ENCODE measurements at places on chromosomes 16 and 17.

DNA sequence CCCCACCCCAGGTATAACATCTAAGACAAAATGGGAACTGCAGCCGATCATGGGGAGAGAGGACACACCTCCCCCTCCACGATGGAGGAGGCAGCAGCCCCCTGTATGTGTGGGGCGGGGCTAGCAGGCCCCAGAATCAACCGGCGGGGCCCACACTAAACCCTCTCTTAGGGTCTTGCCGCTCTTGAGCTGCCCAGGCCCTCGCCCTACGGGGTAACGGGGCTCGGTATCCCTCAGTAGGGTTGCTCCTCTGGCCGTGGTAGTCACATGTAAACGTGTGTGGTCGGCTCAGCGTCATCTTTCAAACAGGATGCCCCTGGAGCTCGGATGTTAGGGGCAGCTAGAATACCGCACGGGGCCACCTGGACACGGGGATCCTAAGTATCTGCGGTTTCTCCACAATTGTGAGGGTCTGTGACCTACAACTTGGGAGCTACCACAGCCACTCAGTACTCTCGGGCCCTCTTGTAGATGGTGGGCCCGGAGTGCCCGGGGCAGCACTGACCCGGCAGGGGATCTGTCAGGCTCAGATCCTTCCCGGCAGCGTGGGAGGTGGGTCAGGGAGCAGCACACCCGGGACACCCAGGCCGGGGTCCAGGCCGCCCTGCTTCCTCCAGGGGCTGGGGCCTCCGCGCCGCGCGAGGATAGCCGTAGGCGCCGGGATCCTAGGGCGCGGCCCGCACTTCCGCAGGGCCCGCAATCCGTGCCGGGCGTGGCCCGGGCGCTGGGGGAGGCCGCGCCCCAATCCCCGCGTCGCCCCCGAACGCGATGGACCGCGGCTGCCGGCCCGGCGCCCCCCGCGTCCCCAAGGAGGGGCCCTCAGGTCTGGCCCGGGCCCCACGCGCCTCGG, 781 bp downstream of the ARHGDIA start:
- no peak for DNase-seq

- no peak for DNase-seq
Measured at GRCh38 chr17:66540131-66540781, 237.8 kb downstream of the PRKCA start.

DNA sequence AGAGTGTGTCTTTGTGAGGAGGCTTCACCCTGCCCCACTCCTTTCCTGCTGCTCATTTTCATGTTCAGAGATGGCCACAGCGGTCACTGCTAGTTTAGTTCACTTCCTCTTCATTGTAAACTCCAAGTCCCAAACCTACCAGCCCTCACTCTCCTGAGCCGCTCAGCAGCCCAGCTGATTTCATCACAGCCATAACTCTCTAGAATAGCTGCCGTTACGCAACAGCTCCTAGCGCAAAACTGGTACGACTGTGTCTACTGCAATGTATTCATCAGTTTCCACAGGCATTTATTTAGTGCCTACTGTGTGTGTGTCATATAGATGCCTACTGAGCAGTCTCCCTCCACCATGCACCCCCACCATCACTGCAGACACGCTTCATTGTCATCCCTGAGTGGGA, 233.5 kb upstream of the RPL38 start:
- DNase-seq = peak; percentile 96

- no peak for DNase-seq
Measured at GRCh38 chr16:10965440-10966061, 21.2 kb downstream of the CLEC16A start.

DNA sequence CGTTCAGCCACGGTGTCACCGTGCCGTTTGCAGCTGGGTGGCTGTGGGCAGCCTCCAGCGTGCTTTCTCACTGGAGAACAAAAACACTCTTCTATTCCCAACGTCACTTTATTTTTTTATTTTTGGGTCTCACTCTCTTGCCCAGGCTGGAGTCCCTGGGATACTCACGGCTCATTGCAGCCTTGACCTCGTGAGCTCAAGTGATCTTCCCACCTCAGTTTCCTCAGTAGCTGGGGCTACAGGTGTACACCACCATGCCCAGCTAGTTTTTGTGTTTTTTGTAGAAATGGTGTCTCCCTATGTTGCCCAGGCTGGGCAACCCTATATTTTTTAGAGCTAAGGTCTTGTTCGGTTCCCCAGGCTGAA, 34.4 kb upstream of the ZC3H18 start:
- DNase-seq = no peak

GRCh38 chr16:69793526-69793925, 31.4 kb downstream of the WWP2 start:
- DNase-seq = no peak

- DNase-seq = no peak
Measured at GRCh38 chr17:65553646-65554552, 7.5 kb downstream of the AXIN2 start.

- DNase-seq = no peak
Measured at GRCh38 chr16:20799599-20799998, 6.7 kb downstream of the ERI2 start.

- no peak for DNase-seq
Measured at GRCh38 chr16:75025761-75026160, 26.9 kb downstream of the ZNRF1 start.

- DNase-seq = no peak
Measured at GRCh38 chr16:85173146-85173980, 61.1 kb upstream of the CIBAR2 start.

DNA sequence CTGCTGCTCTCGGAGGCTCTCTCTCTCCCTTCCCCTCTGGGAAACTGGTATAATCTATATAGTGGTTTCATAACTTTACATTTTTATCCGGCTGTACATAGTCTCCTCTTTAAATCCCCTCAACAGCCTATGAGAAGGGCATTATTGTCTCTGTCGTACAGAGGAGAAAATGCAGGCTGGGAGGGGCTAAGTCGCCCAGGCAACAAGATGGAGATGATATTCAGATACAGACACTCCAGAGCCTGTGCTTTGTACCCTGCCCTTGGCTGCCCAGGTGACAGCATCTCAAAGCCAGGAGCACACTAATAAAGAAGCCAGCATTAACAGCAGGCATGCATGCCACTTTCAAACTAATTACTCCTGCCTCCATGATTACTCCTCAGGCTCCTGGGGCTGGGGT, 4.7 kb upstream of the EIF1 start:
- no peak for DNase-seq

GRCh38 chr17:12959441-12959840, 58.4 kb downstream of the ELAC2 start:
- no peak for DNase-seq

GRCh38 chr16:24344784-24345183, 88.6 kb downstream of the CACNG3 start:
- no peak for DNase-seq

- DNase-seq = peak; percentile 10
Measured at GRCh38 chr16:57186872-57187854, 1.0 kb downstream of the RSPRY1 start.

DNA sequence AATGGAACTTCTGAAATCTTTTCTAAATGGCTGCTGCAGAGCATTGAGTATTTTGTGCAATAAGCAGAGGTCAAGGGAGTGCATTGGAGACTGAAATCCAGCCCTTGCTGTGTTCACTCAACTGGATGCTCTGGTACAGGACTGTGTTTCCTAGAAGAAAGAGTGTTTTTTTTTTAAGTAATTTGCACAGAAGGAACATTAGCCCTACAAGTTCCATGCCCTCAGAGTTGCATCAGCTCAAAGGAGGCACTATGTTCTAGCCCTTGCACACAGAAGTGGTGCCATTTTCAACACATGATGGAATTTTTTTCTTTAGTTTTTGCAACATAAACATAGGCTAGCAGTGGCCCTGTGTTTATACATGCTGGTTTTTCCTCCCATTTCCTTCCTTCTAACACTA, 144.1 kb upstream of the HLF start:
- DNase-seq = no peak

- peak; percentile 27 for DNase-seq
Measured at GRCh38 chr17:47999582-47999981, 28.7 kb downstream of the CDK5RAP3 start.

DNA sequence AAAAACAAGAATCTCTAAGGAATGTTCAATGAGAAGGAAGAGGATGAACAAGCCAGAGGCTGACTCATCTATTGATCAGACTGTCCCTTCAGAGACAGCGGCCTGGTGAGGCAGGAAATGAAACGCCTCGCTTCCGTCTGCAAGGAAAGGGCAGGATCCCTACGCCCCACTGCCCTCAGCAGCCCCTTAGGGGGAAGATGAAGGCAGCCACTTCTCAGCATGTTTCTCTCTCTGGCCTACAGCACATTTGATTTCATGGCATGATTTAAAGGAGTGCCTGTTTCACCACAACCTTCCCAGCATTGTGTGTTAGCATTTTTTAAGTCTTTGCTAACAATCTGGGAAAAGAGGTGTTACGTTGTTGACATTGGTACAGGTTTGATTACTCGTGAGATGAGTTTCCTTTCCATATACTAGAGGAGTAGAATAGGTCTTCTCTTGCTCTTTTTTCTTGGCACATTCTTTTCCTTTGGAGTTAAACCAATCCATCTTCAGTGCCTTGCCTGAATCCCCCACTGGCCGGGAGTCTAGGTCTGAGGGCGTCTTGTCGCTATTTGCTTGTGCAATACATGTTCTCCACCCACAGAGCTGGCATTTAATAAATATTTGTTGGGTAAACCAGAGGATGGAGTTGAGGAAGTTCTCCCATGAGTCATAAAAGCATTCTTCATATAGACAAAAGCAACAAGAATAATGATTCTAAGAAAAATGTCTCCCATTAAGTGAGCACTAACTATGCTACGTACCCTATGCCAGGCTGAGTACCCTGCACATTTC, 47.4 kb downstream of the RBFOX3 start:
- no peak for DNase-seq

DNA sequence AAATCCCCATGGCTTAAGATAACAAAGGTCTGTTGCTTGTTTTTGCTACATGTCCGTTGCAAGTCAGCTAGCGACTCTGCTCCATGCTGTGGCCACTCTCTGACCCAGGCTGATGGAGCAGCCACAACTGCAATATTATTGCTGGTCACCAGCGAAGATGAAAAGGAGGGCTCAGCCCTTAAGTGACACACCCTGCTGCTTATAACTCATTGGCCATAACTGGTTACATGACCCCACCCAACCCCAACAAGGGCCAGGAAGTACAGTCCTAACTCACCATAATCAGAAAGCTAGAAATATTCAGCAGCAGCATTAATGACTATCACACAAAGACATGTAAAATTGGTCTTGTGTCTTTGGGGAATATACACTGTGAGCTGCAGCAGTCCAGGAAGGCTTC, 224.3 kb downstream of the SOX9 start:
- no peak for DNase-seq

DNA sequence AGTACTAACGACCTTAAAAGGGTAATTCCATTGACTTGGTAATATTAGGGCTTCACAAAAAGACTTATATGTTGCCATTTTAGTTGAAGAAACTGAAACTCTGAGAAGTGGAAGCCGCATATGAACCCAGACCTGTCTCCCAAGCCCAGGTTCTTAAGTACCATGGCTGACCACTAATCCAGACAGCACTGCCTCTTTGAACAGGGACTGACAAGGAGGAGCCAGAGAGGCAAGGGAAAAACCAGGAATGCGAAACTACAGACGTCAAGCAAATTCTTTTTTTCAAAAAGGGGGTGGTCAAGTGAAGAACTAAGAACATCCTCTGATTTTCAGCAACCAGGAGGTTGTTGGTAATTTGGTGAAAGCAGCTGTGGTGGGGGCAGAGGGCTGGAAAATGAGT, 15.2 kb downstream of the CYB5D1 start:
- no peak for DNase-seq

GRCh38 chr17:37683454-37683984, 40.3 kb upstream of the DDX52 start:
- DNase-seq = no peak

- no peak for DNase-seq
Measured at GRCh38 chr16:80084614-80085013, 456.2 kb upstream of the DYNLRB2 start.

DNA sequence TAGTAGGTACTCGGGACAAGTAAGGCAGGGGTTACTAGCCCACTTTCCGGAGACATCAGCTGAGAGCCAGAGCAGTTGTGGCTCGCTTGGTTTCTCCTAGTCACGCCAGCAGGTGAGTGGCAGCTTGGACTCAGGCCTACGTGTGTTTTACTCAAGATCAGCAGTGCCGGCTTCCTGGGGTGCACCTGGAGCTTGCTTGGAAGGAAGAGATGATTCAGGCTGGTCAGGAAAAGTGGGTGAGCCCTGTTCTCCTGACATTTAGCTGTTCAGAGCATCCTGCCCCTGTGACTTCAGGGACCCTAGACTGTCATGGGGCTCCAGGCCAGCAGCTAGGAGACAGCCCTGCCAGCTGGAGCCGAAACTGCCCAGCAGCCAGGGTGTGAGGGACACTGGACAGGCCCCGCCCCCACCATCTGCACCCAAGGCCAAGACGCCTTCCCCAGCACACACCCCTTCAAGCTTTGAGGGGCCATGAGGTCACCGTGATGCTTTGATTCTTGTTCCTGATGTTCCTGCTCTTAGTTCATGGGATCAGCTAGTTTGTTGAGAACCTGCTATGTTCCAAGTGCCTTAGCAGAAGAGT, 238.0 kb upstream of the CIBAR2 start:
- no peak for DNase-seq

GRCh38 chr16:84730406-84731106, 30.8 kb downstream of the USP10 start:
- no peak for DNase-seq

DNA sequence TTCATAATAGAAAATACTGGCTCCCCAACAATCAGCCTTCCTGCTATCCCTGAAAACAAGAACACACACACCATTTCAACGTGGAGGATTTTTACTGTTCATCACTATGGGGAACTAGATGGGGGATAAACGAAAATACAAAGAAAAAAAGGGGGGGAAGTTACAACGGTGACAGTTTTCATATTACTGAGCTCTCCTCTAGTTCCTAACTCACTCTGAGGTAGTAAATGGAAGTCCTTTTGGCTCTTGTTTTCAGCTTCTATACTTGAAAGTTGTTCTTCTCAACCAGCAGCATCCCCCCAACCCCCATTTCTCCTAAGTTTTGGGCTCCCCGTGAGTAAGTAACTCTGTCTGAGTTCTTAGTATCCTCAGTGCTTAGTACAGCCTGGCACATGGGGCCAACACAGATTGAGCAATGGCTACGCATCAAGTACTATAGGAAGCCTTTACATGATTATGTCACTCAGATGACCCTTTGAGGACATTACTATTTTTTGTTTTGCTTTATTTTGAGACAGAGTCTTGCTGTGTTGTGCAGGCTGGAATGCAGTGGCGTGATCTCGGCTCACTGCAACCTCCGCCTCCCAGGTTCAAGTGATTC, 4.2 kb upstream of the CORO7 start:
- DNase-seq = no peak

DNA sequence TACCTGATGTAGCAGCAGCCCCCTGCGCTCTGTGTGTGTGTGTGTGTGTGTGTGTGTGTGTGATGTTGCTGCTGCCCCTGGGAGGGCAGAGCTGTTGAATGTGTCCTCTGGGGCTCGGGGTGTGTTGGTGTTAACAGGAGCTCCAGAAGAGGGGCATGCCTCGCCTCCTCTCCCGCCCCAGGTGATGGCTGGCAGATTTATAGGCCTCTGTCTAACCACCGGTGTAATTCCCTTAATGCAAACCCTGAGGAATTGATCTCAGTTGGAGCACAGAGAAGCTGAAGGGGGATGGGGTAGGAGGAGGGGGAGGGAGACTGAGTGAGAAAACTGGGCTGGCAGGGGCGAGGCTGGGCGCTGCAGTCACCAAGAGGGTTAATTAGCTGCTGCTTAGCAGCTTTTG, 10.0 kb downstream of the CACNA1G start:
- DNase-seq = no peak

Data from HL-60 (cell line).